ENCODE measurements at places on chromosomes 1 and 21. TPM values are rescaled to one million over a fixed set of nuclear protein-coding genes. Genes with fewer than 3 reads are reported as not detected.

DNA sequence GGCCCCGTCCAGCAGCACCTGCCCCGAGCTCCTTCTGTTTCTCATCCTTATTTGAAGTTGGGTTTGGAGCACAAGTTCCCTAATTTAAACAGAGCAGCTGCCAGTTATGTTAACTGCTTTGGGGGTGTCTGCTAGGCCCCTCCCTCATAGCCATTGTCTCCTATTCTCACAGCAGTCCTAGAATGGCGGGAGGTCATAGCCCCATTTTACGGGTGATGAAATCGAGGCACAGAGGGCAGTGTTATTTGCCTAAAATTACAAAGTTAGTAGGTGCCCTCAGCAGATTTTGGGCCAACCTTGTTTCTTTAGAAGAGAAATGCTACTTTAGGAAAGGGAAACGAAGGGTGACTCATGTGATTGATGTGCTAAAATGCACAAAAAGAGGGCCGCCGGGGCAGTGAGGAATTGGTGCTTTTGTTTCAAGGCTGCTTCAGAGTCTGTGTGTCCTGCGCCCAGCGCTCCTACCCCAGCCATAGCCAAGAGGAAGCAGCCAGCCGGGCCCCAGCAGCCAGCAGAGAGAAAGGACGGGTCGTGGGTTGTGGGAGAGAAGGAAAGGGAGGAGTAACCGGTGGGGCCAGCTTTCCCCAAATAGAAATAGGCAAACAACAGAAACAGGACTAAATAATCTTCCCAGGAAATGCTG, 13.0 kb downstream of the VANGL1 start:
- H3K4me1 ChIP-seq, result peaks cover 13% of the 10 kb centered on the region
- peak overlapping the region; percentile 1 for H3K27ac ChIP-seq
- no peak overlapping the region for H3K4me3 ChIP-seq
- H3K27me3 ChIP-seq, result no peaks in the 10 kb centered on the region
- DNase-seq, result peak; percentile 60

CD101 gene
- 1.6 TPM for total RNA-seq

DNA sequence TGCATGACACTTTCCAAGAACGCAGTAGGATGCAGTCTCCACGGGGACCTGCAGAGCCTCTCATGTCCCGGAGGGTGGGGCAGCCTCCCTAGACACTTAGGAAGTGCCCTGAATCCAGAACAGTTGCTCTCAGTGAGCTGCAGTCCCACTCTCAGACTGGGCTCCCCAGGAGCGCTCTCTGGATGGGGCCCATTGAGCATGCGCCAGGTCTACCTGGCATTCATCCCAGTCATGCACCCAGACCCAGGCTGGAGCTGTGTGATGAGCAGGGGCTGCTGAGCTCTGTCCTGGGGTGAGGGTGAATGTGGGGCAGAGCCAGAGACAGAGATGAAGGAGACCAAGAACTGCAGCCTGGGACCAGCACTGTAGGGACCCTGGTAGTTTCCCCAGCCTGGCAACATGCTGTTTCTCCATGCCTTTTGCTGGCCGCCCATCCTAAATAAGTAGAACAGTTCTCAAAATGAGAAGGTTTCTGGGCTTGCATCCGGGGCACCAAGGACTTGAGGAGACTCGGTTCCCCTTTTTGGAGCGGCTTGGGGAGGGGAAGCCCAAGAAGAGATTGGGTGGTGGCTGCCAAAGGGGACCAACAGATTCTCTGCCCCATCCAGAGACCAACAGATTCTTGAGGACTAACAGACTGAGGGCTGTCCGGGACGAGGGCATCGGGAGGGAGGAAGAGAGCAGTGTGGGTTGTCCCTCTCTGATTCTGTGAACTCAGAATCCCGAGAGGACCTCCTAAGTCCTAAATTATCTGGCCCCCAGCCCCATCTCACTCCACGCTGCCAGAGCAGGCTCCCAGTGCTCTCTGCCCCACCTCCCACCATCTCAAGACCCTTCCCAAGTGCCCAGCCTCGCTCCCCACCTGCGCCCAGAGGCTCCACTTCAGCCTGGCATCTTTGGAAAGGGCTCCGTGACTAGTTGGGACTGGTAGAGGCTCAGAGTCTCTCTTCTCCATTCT, 1.0 kb upstream of the PGLYRP4 start:
- no peak overlapping the region for H3K27ac ChIP-seq

DNA sequence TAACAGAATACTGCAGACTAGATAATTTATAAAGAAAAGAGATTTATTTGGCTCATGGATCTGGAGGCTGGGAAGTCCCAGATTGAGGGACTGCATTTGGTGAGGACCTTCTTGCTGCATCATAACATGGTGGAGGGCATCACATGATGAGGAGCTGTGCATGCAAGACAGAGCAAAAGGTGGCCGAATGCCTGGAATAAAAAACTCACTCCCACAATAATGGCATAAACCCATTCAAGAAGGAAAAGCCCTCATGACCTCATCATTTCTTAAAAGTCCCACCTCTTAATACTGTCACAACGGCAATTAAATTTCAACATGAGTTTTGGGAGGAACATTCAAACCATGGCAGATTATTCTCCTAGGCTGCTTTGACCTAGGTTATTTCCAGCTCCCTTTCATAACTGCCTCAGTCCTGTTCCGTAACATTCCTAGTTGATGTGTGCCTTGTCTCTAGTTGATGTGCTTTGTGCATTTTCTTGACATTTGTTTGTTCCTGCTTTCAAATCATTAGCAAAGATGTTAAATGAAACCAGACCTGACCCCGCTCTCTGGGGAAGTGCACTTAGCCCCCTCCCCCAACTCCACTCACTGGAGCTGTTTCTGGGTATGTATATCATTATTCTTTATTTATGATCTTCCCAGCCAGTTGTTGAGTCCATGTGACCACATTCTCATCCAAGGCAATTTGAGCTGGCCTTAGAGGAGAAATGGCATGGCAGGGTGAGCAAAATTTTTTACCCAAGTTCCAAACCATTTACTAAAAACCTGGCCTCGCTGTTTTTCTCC, 148.5 kb downstream of the GDAP2 start:
- no peaks in the 10 kb centered on the region for H3K27me3 ChIP-seq
- no peaks in the 10 kb centered on the region for H3K4me1 ChIP-seq
- no peak for DNase-seq
- no peak overlapping the region for H3K27ac ChIP-seq

DNA sequence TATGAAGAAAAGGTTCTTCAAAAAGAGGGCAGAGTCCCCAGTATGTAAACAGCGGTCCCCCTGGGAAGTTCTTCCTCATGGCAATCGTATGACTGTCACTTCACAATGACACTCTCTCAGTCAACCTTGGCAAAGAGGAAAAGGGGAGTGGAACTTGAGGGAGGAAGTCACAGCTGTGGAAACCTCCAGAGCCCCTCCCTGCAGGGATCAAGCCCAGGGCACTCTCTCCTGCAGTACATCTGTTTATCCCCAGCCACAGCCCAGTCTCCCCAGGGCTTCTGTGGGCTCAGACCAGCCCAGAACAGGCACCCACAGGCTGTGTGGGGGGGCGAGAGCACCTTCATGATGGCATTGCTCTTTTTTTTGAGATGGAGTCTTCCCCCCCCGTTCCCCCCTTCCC, 2.0 kb downstream of the ATP13A2 start:
- peaks cover 2% of the 10 kb centered on the region for H3K36me3 ChIP-seq
- no peak overlapping the region for H3K4me3 ChIP-seq
- no peak overlapping the region for H3K27ac ChIP-seq

DNA sequence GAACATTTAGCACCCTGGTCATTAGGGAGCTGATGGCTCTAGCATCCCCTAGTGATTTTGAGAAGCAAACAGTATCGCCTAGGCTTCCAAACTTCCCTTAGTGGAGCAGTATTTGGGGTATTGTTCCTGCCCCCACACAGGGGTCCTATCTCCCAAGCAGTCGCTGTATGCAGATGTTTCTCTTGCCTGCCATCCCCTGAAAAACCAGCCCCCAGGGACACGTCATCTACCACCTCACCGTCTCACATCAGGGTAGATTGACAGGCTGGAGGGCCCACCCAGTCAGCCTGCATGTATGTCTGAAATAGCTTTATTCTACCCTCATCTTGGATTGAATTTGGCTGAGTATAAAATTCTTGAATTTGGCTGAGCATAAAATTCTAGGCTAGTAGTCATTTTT, 33.9 kb downstream of the TENT5C start:
- no peak overlapping the region for H3K27ac ChIP-seq
- H3K4me3 ChIP-seq, result no peak overlapping the region
- H3K36me3 ChIP-seq, result no peaks in the 10 kb centered on the region
- H3K4me1 ChIP-seq, result no peaks in the 10 kb centered on the region
- DNase-seq, result no peak
- peaks cover 2% of the 10 kb centered on the region for H3K27me3 ChIP-seq

- no peak overlapping the region for H3K27ac ChIP-seq
- DNase-seq, result no peak
- peaks cover 17% of the 10 kb centered on the region for H3K27me3 ChIP-seq
- H3K4me3 ChIP-seq, result no peak overlapping the region
- H3K36me3 ChIP-seq, result no peaks in the 10 kb centered on the region
Observed at GRCh38 chr1:20399196-20399595, 86.8 kb downstream of the CAMK2N1 start.

GJC2 gene
- 1.4 TPM for total RNA-seq

AADACL4 gene
- not detected for total RNA-seq

- H3K27ac ChIP-seq, result no peak overlapping the region
- no peaks in the 10 kb centered on the region for H3K27me3 ChIP-seq
- DNase-seq, result no peak
- H3K4me1 ChIP-seq, result no peaks in the 10 kb centered on the region
Observed at GRCh38 chr1:233599542-233600073, 14.3 kb upstream of the KCNK1 start.

Measured in astrocyte (in vitro differentiated cells and primary cell).